ENCODE measurements at places on chromosomes 5 and 9.

- DNase-seq = no peak
Measured at GRCh38 chr9:14391620-14392019, 77.7 kb upstream of the NFIB start.

DNA sequence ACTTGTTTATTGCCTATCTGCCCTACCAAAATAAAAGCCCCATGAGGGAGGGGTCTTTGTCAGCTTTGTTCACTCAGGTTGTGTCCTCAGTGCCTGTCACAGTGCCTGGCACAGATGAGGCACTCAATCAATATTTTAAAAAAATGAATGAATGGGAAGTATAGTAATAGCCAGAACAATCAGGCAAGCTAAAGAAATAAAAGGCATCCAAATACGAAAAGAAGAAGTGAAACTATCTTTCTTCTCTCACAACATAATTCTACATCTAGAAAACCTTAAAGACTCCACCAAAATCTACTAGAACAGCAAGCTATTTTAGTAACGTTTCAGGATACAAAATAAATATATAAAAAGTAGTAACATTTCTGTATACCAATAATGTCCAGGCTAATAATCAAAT, 37.8 kb upstream of the C5orf63 start:
- no peak for DNase-seq

- DNase-seq = no peak
Measured at GRCh38 chr5:132296412-132297016, 2.3 kb downstream of the SLC22A4 start.

GRCh38 chr5:115297031-115297430, 577 bp upstream of the CCDC112 start:
- no peak for DNase-seq

DNA sequence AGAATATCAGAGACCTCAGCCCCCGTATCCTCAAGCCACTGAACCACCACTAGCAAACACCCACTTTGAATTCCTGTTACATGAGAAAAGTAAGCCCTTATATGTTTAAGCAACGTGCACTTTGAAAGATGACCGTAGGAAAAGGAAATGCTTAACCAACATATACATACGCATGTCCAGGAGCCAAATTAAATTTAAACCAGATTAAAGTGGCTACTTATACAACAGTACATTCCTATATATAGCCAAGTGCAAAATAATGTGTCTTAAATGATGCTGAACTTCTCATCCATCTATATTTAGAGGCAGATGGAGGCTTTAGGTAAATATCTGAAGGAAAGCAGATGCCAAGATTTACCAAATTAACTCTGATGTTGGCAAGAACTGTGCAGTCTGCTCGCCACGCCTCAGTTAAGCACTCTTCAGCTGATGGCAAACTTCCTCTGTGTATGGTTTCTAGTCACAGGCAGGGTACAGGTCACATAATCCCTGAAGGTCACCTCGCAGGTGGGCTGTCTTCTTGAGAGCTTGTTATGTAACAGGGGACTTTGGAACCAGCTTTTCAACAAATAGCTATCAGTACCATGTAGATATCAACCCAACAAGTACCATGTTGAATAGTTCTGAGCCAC, 8.6 kb downstream of the GCNT4 start:
- DNase-seq = no peak

DNA sequence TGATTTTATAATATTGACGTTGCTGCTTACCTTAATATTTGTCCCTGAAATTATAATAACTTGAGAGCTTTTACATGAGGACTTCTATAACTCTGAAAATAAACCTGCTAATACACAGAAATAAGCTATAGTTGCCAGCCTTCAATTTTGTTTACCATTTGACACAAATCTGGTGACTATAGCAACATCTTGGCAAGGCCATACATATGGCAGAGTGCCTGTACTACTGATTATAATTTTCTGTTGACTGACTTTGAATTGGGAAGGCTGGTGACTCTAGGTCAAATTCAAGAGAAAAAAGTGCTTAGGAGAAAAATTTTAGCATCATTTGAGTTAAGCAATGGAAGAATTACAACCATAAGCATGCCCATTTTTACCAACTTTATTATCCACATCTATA, 581.4 kb upstream of the PTPRD start:
- DNase-seq = no peak

GRCh38 chr5:135608761-135609443, 30.1 kb upstream of the CXCL14 start:
- no peak for DNase-seq

DNA sequence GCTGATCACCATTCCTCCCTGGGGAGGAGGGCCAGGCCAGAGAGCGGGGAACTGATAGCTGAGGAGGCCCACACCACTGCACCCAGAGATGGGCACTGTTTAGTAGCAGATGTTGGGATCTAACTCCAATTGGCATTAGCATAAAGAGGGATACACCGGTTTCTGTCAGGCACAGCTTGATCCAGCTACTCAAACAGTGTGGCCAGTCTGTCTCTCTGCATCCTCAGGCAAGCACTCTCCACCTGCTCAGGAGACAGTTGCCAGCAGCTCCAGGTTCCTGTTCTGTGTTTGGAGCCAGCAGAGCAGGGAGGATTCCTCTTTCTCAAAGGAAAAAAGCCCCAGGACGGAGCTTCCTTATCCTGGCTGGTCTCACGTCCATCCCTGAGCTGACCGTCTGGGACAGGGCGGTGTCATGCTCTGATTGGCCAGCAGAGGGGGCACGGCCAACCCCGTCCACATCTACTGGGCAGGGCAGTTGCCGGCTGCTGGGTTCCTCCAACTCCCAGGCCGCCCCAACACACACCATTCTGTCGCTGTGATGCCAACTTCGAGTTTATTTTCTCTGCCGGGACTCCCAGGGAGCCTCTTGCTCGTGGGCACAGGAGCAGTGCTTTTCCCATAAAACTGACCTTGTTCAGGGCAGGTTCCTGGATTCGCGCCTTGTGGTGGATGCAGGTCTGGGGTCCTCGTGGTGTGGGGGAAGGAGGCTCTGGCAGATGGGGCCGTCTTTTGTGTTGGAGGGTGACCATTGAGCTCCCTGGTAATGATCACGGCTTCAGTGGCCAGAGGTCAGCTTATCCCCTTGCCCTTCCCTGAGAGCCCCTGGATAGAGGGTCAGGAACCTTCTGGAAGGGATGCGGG, 47.9 kb downstream of the COL5A1 start:
- no peak for DNase-seq

DNA sequence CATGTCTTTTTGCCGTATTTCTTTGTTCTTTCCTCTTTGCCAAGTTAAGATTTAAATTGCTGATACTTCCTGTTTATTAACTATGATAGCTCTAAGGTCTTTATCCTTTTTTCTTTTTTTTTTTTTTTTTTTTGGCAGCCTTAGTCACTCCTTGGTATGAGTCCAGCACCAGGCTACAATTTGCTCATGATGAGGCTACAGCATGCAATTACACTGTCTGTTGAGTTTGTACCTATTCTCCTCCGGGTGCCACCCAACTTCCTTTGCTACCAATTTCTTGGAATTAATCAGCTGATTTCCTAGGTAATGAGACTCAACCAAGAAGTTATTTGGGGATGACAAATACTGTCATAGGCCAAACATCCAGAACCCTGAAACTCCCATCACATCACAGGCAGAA, 25.5 kb downstream of the ACTL7B start:
- DNase-seq = no peak

DNA sequence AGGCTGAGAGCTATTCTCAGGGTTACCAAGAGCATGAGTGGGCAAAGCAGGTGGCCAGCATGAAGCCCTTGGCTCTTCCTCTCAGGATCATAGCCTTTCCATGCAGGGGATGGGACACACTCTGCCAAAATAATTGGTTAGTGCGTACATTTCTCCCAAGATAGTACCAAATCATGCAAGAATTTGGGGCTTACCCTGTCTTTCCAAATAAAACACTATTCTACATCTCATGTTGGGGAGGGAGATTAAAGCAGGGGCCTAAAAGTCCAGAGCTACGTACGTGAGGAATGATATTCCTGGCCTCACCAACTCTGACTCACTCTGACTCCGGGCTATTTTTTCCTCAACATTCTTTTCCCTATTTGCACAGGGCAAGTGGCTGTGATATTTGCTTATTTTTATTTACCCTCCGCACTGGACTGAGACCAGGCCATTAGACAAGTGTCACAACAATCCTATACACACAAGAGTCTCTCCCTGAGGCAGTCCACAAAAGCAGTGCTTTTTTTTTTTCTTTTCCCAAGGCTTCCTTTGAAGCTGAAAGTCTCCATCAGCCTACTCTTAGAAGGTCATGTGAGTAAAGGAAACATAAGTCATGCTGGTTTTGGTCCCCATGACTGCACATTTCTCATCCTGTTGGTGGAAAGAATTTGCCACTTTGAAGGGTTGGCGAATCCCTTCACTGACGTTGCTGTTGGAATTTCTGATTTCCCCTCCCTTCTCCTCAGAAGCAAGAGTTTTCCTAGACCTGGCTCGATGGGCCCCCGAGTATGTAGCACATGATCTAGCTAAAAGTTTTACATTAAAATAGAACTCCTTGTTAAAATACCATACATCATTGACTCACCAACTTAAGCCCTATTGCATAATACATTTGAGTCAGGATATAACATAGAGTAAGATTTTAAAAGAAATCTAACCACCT, 40.0 kb downstream of the TMEM252 start:
- peak; percentile 35 for DNase-seq

GRCh38 chr5:121424976-121425375, 426.7 kb upstream of the FTMT start:
- DNase-seq = no peak

DNA sequence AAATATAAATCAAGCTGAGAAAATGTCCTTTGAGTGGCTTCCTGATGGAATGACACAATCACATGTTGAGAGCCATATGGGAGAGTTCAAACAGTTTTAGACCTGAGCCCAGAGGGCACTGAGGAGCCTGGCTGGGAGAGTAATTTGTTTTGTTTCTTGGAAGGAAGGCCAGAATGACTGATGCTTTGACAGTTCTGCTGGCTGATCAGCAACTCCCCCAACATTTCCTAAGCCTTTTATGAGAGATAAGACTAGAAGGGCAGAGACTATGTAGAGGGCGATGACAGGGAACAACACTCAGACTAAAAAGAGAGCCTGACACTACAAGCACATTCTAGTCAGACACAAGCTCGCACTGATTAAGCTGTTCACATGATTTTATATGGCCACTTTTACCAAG, 169.2 kb downstream of the COX7C start:
- DNase-seq = no peak

DNA sequence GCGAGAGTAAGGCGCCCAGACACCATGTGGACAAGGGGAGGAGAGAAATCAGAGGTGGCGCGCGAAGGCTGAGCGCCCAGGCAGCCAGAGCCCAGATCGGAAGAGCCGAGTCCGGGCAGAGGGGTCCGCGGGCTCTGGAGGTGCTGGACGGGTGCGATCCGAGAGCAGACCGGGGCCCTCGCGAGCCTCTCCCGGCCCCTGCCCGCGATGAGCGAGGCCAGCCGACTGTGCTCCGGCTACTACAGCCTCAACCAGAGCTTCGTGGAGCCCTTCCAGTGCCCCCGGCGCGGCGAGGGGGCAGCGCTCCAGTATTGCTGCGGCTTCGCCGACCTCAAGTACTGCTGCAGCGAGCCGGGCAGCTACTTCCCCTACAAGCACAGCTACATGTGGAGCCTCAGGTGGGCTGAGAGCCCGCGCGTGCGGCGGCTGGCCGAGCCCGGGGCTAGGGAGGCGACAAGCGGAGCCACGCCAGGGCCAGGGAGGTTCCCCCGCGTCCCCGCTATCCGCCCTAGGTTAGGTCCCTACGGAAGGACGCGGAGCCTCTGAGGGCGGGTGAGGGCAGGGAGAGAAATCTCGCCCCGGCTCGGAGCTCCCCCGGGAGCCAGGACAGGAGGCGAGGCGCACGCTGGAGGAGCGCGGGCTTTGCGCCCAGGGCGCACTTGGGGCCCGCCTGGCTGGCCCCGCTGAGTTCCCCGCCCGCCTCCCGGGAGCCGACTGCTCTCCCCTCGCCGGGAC, at the start of gene SHISAL2B:
Gene SHISAL2B, plus strand, starts transcription at position 87 of the 735 bp plus-strand sequence. Its CDS starts 121 bp downstream, at position 208.
- DNase-seq = peak; percentile 37

GRCh38 chr9:81264516-81264915, 424.8 kb downstream of the TLE1 start:
- no peak for DNase-seq

DNA sequence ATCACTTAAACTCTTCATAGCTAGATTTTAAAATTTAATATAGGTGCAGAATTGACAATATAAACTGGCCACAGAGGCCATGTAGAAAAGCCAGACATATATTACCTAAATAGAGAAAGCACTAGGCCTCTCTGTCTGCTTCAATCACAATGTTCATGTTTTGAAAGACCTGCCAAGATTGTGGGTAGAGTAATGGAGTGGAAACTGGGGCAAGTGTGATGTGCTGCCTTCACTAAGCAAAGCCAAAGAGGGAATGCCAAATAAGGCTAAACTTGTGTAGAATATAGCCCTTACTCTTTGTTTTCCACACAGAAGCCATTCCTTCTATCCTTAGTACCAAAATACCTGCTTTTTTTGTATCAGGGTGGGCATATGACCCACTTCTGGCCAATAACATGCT, 15.1 kb upstream of the ISOC1 start:
- no peak for DNase-seq

GRCh38 chr5:118791926-118792734, 196.2 kb downstream of the DTWD2 start:
- peak; percentile 1 for DNase-seq

- DNase-seq = peak; percentile 78
Measured at GRCh38 chr9:137205126-137206069, at the start of the genes NDOR1 and TMEM203. Gene NDOR1 (plus strand): TSS chr9:137205700. CDS start chr9:137205778, 78 bp downstream. Gene TMEM203 (minus strand): TSS chr9:137205648. CDS start chr9:137205414, 234 bp downstream.

- no peak for DNase-seq
Measured at GRCh38 chr5:7047511-7048261, 334.5 kb downstream of the TENT4A start.

- DNase-seq = no peak
Measured at GRCh38 chr5:84393969-84394368, 9.3 kb upstream of the EDIL3 start.

All from NCI-H526 (cell line).